ENCODE measurements at places on chromosomes 11 and 22. TPM values are rescaled to one million over a fixed set of nuclear protein-coding genes. Genes with fewer than 3 reads are reported as not detected.

IGSF22 gene
- total RNA-seq: 0.35 TPM

NXPE1 gene
- not detected for total RNA-seq

ACCS gene
- 7.5 TPM for total RNA-seq

SAA2 gene
- total RNA-seq: not detected

PTGDR2 gene
- 0.07 TPM for total RNA-seq

C11orf87 gene
- 0.11 TPM for total RNA-seq

OR52E8 gene
- total RNA-seq: not detected

ZC3H12C gene
- total RNA-seq: 4.4 TPM

RAB1B gene
- total RNA-seq: 122 TPM

KIF18A gene
- 25.9 TPM for total RNA-seq

TMEM191B gene
- 4.7 TPM for total RNA-seq

PRODH gene
- 54.3 TPM for total RNA-seq

FJX1 gene
- 14.4 TPM for total RNA-seq

OR52I1 gene
- total RNA-seq: not detected

ASPHD2 gene
- 8.5 TPM for total RNA-seq

AGBL2 gene
- total RNA-seq: 4.3 TPM

CALCA gene
- total RNA-seq: 0.29 TPM

KREMEN1 gene
- 2.4 TPM for total RNA-seq

CCDC73 gene
- total RNA-seq: not detected

SCGB1D2 gene
- total RNA-seq: not detected

TYMP gene
- 0.61 TPM for total RNA-seq

RASSF10 gene
- 2.9 TPM for total RNA-seq

TTC28 gene
- total RNA-seq: 12.6 TPM

MS4A3 gene
- total RNA-seq: not detected

C11orf16 gene
- 0.15 TPM for total RNA-seq

PI4KA gene
- 65.8 TPM for total RNA-seq

LRRC56 gene
- total RNA-seq: 3.4 TPM

LRRC51 gene
- 6.4 TPM for total RNA-seq

DLG2 gene
- total RNA-seq: 8.2 TPM

DYNC2H1 gene
- 13.2 TPM for total RNA-seq

OR51B5 gene
- not detected for total RNA-seq

FZD4 gene
- 4.5 TPM for total RNA-seq
